ENCODE measurements at places on chromosomes 2 and 18. TPM values are rescaled to one million over a fixed set of nuclear protein-coding genes. Genes with fewer than 3 reads are reported as not detected.

The VWA3B gene
- total RNA-seq, result not detected

The GKN1 gene
- 0.72 TPM for total RNA-seq

The SH2D6 gene
- 1.2 TPM for total RNA-seq

The TLX2 gene
- 0.30 TPM for total RNA-seq

The SLC35F5 gene
- 58.1 TPM for total RNA-seq

The ABHD1 gene
- 1.3 TPM for total RNA-seq
